Activated naive CD4-positive, alpha-beta T cell treated with anti-CD3 and anti-CD28 coated beads, Interleukin-2, amount 50 U/mL, for 16 hours (primary cell): ENCODE measurements at places on chromosomes 7 and 10.

GRCh38 chr10:49841615-49842332 is 79.7 kb upstream of the OGDHL start:
- DNase-seq = no peak

DNA sequence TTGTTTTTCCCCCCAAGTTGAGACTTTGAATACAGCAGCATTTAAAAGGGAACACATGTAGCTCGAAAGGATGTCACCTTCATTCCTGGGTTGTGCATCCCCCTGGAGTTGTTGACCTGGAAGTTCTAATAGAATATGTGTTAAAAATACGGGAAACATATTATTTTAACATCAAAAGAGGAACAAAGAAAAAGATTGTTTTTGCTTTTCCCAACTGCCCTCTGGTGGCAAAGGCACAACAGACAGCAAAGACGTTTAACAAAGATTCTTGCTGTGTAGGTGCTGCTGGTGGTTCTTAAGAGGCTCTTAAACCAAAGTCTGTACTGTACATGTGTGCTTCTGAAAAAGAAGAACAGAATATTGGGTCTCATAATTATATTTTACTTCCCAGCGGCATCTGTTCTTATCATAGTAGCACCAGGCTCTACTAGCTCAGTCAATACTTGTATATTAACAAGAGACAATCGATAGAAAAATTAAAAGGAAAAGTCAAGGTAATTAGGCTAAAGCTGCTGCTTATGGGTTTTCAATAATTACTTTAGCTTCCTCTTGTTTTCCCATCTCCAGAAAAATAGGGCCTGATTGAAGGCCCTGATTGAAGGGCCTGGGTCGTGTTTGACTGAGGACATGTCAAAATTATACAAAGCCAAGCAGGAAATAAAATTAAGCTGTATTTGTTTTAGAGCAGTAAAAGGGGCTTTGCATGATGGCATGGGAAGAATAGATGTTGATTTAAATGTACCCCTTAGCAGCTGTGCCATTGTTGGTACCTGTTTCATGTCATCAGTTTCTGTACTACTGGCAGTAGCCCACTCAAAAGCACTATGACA is 384.2 kb upstream of the LRGUK start:
- DNase-seq = no peak

DNA sequence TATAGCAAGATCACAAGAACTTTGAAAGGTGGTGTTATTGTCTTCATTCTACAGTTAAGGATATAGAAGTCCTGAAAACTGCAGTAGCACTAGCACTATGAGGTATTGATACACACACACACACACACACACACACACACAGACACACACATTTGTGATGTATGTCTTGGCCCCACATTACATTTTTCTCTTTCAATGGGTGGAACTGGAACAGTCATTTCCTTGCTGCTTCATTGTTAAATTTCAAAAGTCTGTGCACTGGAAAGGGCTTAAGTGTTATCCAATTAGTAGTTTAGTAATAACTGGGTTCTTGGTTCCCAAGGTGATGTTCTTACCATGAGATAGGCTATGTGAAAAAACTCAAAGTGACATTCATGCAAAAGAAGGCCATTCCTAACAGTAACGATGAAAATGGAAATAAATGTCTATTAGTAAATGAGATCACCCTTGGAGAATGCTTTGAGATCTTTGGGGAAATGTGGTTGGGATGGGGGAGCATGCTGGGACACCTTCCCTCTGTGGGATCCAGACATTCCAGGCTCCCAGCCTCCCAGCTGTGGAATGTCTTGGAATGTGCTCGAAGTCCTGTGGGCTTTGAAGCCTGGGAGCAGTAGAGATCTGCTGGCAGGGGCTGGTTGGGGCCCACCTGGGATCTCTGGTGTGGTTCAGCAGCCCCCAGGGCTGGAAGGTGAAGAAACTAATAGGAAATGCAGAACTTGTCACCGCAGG is 37.4 kb upstream of the CALD1 start:
- DNase-seq = no peak

DNA sequence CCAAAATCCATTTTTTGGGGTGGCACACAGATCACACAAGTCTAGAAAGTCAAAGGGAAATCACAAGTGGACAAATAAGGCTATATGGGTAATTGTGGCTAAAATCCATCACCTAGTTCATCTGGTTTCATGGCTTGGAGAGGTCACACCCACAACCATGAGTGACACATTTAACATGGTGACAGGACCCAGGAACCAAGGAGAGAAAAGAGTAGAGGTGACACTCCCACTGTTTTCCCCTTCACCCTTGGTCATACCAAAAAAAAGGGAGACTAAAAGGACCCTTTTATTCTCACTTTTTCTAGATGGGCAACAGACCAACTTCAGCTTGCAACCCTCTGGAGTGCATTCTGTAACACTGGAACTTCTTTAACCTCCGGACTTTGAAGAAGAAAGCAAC is 46.2 kb upstream of the ZNF107 start:
- no peak for DNase-seq

DNA sequence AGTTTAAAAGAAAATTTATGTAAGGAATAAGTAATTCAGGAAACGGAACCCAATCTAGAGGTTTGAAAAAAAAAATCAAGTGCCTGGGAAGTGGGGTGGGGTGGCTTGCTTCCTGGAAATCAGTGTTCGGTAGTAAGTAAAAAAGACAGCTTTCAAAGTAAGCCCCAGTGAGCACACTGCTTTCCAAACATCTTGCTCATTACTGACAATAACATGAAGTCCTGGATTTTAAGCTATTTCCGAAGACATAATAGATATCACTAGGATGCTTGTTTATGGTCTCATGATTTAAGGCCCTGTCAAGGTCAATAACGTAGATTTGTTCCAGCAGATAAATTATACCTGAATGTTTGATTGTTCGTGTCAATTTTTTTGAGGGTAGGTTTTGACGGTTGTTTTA is 1.3 kb downstream of the STAMBPL1 start:
- DNase-seq = no peak

DNA sequence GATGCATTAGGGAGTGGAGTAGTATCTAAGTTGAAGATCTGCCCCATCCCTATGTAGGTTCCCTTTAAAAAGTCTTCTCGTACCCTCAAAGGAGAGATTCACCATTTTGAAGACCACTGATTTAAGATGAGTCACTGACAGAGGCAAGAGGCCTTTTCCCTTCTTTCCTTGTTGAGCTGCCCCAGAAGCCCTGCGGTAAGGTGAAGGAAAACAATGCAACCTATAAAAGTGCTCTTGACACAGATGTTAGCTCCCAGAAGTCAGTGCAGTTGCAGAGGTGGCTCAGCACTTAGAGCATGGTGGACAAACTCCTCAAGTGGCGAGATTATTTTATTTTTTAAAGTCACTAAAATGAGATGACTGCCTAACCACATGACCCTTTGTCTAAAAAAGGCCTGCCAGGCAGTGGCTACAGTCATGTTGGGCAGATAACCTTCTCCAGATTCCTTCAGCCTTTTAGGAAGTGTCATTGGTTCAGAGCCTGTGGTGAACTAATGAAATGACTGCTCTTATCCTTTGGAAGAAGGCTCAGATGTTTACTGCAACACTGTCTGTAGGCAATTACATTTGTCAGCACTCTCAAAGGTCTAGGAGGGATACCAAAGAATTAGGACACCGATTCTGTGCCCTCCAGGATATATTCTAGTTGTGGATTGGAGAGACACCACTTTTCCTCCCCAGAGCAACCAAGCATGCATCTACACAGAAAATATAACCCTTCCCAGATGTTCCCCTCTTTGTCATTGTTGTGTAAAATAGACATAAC is 88.7 kb downstream of the ARID5B start:
- DNase-seq = no peak

DNA sequence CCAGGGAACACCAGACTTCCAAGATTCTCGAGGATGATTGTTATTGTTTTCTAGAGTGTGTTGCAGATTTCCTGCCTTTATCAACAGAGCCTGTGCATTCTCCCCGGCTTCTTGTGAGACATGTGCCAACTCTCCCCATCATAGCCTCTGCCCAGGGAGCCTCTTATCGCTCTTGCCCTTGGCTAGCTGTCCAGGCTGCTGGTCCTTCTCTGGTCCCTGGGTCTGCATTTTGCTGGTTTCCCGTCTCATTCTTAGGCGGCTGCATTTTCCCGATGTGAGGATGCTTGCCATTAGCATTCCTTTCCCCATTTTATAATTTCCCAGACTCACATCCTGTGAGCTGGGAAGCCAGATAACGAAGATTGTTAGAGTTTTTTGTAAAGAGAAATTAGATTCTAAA is 15.2 kb downstream of the SLC13A4 start:
- no peak for DNase-seq

GRCh38 chr10:30868611-30869010 is 163.1 kb downstream of the ZNF438 start:
- no peak for DNase-seq
